ENCODE measurements at places on chromosomes 11 and 22.

DNA sequence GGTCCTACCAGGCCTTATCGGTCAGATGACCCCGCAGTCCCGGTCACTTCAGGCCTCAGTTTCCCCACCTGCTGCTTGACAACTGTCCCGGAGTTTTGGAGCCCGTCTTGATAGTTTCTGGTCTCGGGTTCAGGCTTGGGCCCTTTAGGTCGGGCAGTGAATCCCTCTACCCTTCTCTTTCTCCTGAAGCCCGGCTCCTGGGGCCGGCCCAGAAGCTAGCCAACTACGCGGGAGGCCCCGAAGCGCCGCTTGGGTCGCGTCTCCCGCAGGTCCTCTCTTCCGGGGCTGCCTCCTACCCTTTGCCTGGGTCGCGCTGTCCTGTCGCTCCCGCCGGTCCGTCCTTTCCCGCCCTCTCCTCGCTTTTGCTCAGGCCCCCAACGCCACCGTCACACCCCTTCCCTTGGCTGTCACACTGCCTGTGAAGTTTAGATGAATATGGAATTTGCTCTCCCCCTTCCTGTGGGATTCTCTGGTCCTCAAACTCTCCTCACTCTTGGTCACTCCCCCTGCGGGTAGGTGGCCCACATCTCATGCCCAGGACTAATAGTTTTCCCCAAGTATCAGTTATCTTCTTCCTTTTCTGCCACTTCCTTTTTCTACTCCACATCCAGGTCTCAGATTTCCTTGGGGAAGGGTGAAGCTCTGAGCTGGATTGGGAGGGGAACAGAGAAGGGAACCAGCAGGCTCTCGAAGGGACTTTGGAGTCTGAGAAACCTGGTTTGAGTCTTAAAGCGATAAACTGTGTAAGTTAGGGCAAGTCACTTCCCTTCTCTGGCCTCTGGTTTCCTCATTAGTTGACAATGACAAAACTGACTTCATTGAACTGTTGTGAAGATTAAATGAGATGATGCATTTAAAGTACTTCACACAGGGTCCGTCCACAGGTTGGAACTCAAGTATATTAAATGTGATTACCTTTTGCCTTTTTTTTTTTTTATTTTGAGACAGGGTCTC lies 790 bp downstream of the RAB1B start:
- peak; percentile 61 for DNase-seq

- DNase-seq, result no peak
Measured at GRCh38 chr11:115126515-115127208, 377.6 kb downstream of the CADM1 start.

GRCh38 chr22:23639661-23640060 lies 7.5 kb upstream of the DRICH1 start:
- no peak for DNase-seq

DNA sequence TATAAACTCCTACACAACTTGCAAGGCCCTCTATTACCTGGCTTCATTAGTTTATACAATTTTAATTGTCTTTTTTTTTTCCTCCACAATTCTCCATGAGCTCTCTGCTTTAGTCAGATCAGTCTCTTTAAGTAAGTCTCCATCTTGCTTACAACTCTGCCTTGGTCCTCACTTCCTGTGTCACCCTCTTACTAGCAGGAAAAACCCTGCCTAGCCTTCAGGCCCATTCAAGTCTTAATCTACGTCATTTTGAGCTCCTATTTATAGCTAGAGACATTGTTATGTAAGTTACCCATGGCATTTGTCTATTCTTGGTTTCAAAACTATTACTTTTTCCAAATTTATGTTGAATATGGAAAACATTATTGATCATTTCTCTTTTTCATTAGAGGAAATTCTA lies 177.4 kb downstream of the SBF2 start:
- no peak for DNase-seq
